ENCODE measurements at places on chromosomes 16 and 17.

DNA sequence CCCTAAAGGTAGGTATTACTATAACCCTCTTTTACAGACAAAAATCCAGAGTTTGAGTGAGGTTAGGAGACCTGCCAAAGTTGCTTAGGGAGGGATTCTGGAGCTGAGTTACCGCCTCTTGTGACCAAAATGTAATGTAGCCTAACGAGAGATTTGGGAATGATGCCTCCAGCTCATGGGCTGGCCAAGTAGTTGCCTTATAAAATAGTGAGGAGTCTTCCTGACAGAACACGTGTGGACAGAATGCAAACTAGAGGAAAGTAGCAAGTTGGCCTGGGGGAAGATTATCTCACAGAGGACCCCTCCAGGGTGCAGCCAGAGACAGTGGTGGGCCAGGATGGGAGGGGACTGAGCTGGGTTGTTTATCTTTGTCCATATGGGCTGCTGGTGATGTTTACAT is 543.7 kb upstream of the CDH11 start:
- no peak for DNase-seq

DNA sequence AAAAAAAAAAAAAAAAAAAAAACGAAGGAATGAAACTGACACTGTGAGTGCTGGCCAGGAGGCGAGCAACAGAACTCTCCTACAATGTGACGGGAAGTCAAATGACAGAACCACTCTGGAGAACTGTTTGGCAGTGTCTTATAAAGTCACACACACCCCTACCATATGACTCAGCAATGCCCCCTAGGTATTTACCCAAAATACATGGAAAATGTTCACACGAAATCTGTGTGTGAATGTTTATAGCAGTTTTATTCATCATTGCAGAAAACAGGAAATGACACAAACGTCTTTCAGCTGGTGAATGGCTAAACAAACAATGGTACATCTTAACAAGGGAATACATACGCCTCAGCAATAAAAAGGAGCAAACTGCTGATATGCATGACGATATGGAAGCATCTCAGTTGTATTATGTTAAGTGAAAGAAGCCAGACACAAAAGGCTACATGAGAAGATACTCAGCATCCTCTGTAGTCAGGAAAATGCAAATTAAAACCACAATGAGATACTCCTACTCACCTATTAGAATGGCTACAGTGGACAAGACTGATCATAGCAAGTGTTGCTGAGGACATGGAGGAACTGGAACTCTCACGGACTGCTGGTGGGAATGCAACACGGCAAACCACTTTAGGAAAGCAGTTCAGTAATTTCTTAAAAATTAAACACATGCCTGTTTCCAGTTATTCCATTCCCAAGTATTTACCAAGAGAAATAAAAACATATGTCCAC is 74.7 kb downstream of the TBC1D16 start:
- no peak for DNase-seq

DNA sequence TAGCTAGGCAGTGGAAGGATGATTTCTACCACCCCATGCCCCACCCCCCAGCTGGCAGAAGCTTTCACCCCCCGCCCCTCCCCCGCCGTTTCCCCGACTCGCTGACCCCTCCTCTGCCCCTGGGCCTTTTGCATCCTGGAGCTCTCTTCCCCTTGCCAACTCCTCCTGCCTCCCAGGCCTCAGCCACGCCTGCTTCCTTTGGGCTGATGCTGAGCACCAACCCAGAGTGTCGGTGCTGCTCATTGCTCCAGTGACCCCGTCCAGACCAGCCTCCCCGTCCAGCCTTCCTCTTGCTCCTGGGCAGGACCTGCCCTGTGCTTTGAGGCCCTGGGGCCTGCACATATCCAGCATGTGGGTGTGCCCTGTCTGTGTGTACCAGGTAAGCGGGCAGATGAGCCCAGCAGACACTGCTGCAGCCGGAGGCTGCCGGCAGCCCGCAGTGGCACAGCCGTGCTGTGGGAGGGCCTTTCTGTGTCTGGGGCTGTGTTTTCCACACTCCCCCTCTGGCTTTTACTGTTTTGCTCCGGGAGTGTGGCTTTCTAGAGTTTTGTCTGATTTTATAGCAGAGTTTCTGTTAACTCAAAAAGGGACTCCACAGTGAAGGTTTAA is 72.9 kb downstream of the JPH3 start:
- DNase-seq: no peak

GRCh38 chr16:21727344-21727743 is 63.6 kb downstream of the OTOA start:
- DNase-seq: no peak

DNA sequence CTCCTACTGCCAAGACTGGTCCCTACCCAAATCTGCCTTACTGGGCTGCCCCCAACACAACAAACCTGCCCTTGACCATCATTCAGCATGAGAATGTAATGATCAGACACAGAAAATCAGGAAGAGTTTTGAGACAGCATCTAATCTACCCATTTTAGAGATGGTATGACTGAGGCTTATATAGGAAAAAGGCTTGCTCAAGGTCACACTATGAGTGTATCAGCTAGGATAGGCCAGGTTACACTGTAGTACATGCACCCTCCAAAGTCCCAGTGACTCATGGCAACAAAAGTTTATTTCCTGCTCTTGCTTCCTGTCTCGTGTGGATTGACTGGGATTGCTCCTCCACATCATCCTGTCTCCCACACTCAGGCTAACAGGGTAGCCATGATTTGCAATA is 27.9 kb downstream of the NLRC5 start:
- no peak for DNase-seq

GRCh38 chr16:12570046-12570618 is 233.6 kb downstream of the CPPED1 start:
- no peak for DNase-seq

DNA sequence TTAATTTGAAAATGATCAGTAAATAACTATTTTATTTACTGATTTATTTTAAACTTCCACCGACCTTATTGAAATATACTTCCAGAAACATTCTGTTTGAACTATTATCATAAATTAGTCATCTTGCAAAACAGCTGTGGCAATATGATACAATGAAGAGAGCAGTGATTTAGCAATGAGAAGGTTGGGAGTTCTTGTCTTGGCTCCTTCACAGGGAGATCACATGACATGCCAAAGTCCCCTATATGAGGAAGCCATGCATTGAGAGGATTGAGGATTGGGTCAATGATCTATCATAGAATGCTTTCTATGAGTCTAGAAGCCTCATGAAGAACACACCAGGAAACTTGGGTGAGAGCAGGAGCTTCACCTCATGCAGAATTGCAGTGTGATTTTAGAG is 222.7 kb downstream of the LGALS9B start:
- DNase-seq: no peak

- DNase-seq: no peak
These were observed 6.5 kb downstream of the EIF1 start for GRCh38 chr17:41695134-41695661.

GRCh38 chr16:84262031-84262430 is 22.2 kb upstream of the KCNG4 start:
- no peak for DNase-seq

- no peak for DNase-seq
These were observed 5.6 kb upstream of the MTSS2 start for GRCh38 chr16:70691223-70692129.

DNA sequence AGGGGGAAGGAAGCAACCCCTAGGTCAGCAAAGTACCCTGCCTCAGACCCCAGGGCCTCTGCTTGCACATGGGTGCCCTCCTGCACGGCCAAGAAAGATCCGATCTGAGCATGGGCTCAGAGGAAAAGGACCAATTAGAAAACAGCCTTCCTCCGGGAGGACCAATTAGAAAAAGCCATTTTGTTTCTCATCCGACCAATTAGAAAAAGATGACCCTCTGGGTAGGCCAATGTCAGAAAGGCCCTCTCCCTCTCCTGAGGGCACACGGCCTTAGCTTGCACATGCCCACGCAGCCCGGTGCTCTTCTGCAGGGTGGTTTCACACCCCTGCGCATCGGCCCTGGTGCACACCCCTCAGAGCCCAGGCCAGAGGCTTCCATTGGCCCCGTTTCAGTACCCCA is 5.1 kb upstream of the CISD3 start:
- DNase-seq: no peak

DNA sequence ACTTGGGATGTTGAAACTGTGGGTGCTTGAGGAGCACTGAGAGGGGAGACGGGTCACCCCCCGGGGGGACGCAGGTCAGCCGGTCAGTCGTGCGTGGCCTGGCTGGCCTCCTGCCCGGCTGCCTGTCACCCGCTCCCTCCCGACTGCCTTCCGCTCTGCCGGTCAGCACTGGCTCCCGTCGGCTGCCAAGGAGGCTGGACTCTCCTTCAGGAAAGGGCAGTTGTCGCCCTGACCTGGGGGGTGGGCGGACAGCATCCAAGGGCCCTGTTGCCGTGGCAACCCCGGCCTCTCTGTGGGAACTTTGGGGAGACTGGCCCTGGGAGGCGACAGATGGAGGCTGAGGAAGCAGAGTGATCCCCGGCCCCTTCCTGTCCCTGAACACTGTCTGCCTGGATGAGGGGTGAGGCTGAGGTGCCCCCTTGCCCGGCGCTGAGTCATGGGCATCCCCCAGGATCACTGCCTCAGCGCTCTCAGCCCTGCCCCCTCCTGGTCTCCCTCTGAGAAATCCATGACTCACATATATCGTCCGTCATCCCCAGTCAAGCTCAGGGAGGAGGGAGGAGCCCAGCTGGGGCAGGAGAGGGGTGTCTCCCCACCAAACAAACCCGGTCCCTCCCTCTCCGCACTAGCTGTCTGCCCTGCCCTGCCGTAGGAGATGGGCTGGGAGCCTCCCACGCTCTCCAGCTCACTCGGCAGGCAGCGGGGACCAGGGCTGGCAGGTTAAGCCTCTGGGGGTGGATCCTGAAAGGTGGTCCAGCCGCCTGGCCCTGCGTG is at the start of gene ADGRG1:
TSS of gene ADGRG1 (plus strand) at position 623 of the 774 bp plus-strand sequence. CDS start 21,658 bp downstream, outside the sequence.
- DNase-seq: no peak

- DNase-seq: no peak
These were observed 44.8 kb downstream of the PITPNC1 start for GRCh38 chr17:67421869-67422273.

- no peak for DNase-seq
These were observed 6.9 kb downstream of the CREBBP start for GRCh38 chr16:3873482-3874173.

GRCh38 chr17:35297666-35298065 is 54.8 kb downstream of the SLFN5 start:
- no peak for DNase-seq

GRCh38 chr16:10941127-10941933 is 938 bp downstream of the DEXI start:
- DNase-seq: no peak

- DNase-seq: peak; percentile 67
These were observed 4.7 kb downstream of the NOD2 start for GRCh38 chr16:50697881-50698767.

DNA sequence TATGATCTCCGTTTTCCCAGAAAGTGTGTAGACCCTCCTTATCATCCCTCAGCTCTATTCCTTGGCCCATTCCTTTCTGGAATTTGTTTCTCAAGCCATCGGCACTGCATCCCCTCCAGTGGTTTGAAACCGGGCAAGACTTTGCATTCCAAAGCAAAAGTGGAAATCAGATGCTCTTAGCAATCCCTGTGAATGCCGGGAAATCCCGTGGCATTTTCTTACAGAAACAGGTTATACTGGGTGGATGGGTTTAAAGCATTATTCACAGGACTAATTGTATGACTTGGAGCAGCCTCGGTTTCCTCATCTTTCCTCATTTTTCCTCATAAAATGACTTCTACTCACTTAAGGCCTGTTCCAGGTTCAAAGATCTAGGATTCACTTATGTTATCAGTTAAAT is 52.0 kb downstream of the MAP2K6 start:
- no peak for DNase-seq

- no peak for DNase-seq
These were observed 68.3 kb upstream of the BCAR1 start for GRCh38 chr16:75319513-75320411.

DNA sequence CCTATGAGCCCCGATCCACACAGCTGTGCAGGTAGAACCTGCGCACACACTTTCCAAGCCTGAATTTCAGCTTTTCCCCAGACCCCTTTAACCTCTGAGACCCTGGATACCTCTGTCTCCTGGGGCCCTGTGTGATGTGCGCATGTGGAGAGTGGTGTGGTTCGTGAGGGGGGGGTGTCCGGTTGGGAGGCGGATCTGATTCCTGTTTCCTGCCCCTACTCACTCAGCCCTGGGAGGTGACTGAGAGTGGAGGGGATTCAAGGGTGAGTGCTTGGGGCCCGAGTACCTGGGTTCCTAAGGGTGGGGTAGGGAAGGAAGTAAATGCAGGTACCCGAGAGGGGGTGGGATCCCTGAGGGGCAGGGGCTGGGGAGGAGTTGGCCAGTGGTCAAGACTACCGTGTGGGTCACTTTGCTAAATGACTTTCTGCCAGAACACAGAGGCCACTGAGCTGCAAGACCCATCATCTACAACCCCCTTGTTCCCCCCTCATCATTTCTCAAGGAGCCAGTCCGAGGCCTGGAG is 621 bp downstream of the ARHGEF15 start:
- DNase-seq: no peak

DNA sequence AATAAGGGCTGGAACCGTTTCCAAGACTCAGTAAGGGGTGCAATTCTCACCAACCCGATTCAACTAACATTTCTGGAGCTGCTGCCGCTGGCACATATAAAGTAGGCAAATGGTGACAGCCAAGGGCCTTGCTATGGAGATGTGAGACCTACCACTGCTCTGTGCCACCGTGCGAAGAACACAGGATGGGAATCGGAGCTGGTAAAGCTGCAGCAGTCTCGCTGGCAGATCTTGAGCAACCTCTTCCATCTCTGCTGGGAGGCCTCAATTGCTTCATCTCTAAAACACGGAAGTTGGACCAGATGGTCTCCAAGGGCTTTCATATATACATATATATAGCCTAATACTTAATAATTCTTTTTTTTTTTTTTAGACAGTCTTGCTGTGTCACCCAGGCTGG is 128.9 kb upstream of the RCVRN start:
- DNase-seq: no peak

- DNase-seq: no peak
These were observed 23.5 kb upstream of the NXPH3 start for GRCh38 chr17:49552070-49552751.

- DNase-seq: no peak
These were observed 407.3 kb downstream of the XYLT1 start for GRCh38 chr16:17063201-17064139.

DNA sequence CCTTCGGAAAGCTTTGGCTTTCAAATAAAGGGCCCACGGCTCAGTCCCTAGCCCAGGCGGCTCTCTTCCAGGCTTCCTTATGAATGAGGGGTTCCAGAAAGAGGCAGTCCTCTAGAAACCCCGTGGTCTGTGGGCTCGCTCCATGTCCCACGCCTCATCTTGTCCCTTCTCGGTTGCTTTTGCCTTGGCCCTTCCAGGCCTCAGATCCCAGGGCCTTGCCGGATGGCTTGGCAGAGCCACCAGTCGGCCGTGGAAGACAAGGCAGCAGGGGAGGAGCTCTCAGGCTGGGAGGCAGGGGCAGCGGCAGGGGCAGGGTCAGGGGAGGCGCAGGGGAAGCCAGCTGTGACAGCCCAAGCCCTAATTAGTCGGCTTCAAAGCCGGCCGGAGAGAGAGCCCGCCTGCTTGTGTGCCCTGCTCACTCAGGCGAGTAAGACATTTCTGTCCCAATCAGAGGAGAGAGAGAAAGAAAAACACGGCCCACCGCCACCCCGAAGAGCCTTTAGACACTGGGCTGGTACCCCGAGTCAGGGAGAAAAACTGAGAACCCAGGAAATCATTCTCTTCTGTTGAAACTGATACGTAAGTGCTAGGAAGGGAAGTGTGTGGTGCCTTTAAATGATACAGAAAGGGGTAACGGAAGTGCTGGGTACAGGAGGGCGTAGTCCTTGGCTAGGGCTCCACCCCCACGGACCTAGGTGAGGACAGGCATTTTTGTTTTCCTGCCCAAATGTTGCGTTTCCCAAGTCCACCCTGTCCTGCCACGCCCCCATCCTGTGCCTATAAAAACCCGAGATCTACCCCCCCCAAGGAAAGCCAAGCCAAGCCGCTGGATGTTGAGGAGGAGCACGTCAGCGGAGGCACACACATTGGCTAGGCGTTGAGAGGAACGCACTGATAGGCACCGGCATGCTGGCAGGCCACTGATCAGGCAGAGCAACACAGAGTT is 27.8 kb upstream of the MEIOC start:
- peak; percentile 36 for DNase-seq
